ENCODE measurements at places on chromosomes 11 and 22. TPM values are rescaled to one million over a fixed set of nuclear protein-coding genes. Genes with fewer than 3 reads are reported as not detected.

DNA sequence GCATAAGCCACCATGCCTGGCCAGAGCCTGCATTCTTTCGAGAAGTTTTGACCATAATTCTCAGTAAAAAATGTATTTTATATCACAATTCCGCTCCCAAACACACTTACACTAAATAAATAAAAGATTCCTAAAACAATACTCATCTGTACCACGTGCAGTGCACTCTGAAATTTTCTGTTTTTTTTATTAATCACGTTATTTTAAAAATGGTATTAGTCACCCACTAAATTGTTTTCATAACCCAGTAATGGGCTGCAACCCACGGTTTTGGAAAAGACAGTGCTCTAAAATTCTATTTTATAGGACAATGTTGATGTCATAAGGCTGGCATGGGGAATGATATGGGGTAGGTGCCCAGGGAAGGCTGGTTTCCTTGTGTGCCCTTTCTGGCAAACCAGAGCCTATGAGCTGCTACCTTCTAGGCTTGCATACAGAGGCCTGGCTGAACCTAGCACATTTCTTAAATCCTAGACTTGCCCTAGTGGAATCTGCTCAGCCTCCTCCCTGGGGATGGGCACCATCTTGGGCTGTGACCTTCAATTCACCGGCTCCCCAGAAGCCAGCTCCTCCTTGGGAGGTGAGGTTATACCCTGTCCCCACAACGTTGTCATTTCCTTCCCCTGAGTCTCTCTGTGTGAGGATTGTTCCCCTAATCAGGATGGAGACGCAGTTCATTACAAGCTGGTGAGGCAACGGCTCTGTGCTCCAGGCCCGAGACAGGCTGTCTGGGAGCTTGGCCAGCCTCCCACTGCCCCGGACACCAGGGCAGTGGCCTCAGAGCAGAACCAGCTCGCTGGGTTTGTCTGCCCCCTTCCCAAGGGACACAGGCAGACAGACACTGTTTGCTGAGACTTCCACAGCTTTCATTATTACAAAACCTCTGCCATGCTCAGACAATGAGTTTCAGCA lies 116.5 kb upstream of the NAV2 start:
- H3K27me3 ChIP-seq: peaks cover 7% of the 10 kb centered on the region
- H3K27ac ChIP-seq: no peak overlapping the region
- DNase-seq: no peak
- H3K4me3 ChIP-seq: no peak overlapping the region

DNA sequence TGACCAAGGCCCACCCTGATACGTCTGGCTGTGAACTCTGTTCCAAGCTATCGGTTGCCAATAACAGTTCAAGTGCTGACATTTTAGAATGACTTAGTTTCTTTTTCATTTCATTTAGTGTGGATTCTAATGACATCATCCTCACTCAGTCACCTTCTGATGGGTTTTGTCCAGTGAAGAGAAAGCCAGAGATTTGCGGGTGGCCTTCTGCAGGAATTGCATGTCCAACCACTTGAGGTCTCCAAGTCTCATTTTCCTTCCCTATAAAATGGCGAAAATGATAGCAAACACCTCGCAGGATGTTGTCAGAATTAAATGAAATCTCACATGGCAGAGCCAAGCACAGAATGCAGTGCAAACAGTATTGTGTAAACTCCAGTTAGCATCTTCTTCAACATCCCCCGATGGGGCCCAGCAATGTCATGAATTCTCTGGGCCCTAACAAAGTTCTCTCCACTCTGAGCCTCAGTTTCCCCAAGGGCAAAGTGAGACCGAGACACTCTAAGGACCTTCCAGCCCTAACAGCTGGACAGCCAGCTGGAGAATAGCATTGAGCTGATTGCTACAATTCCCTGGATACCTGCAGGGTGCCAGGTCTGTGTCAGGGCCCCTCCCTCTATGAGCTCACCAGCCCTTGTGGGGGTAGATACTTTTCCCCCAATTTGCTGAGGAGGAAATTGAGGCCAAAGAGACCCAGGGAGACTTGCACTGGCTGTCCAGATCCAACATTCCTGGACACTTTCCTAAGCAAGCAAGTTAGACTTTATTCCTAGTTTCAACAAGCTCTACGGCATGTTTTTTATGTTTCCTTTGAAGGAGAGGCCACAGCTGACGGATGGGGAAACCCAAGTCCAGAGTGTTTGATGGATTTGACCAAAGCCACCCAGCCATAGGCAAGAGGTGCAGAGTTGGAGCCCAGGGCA lies 286.7 kb downstream of the MN1 start:
- H3K36me3 ChIP-seq: no peaks in the 10 kb centered on the region
- no peak overlapping the region for H3K4me3 ChIP-seq
- peaks cover 49% of the 10 kb centered on the region for H3K4me1 ChIP-seq
- no peak for DNase-seq

DNA sequence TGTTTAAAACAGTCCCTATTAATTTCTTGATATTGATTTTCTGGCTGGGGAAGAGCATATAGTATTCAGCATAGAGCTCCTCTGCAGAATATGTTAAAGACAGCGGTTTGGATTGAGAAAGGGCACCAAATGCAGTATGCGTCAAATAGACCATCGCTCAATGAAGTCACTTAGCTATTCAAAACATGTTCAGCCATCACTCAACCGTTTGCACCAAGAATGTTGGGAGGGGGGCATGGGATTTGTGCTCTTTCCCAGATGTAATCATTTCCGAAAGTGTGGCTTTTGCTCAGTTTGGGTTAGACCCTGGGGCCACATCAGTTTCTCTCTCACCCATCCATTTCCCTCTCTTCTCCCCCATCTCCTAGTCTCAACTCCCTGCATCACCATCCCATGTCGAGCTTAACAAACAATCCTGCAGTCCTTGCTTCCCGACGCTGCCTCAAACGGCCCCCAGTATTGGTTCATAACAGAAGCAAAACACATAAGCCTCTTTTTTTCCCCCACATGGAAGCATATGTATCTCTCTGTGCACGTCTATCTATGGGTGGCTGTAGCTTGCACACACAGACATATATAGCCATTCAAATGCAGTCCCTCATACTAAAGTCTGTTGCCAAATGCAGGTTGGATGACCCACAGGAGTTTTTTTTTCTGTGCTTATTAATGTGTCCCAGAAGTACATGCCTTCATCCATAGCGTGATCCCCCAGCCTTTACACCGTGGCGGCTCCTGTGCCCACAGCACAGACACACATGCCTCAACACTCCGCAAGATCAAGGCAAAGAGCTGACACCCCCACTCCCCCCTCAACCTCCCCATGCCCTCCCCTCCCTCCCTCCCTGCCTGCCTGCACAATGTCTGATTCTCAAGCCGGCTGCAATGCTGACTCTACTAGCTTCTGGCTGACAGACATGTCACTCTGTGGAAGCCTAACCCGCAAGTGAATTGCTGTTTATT lies 2.6 kb downstream of the CACNG2 start:
- no peak for DNase-seq
- H3K4me1 ChIP-seq: no peaks in the 10 kb centered on the region
- H3K27me3 ChIP-seq: peaks cover 98% of the 10 kb centered on the region
- no peak overlapping the region for H3K4me3 ChIP-seq
- H3K27ac ChIP-seq: no peak overlapping the region
- no peaks in the 10 kb centered on the region for H3K36me3 ChIP-seq

GRCh38 chr11:100716838-100717237 lies 29.8 kb downstream of the ARHGAP42 start:
- DNase-seq: no peak
- H3K27ac ChIP-seq: no peak overlapping the region
- peaks cover 18% of the 10 kb centered on the region for H3K4me1 ChIP-seq
- H3K4me3 ChIP-seq: no peak overlapping the region
- H3K36me3 ChIP-seq: no peaks in the 10 kb centered on the region
- no peaks in the 10 kb centered on the region for H3K27me3 ChIP-seq

DNA sequence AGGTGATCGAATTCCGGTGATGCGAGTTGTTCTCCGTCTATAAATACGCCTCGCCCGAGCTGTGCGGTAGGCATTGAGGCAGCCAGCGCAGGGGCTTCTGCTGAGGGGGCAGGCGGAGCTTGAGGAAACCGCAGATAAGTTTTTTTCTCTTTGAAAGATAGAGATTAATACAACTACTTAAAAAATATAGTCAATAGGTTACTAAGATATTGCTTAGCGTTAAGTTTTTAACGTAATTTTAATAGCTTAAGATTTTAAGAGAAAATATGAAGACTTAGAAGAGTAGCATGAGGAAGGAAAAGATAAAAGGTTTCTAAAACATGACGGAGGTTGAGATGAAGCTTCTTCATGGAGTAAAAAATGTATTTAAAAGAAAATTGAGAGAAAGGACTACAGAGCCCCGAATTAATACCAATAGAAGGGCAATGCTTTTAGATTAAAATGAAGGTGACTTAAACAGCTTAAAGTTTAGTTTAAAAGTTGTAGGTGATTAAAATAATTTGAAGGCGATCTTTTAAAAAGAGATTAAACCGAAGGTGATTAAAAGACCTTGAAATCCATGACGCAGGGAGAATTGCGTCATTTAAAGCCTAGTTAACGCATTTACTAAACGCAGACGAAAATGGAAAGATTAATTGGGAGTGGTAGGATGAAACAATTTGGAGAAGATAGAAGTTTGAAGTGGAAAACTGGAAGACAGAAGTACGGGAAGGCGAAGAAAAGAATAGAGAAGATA lies at the start of gene MALAT1:
Gene MALAT1, plus strand, starts transcription at position 69 of the 736 bp plus-strand sequence.
- peaks cover 26% of the 10 kb centered on the region for H3K4me1 ChIP-seq
- no peak within 1 kb of the TSS for H3K27ac ChIP-seq
- peaks cover 15% of the 10 kb centered on the region for H3K36me3 ChIP-seq
- DNase-seq: peak; percentile 96
- H3K4me3 ChIP-seq: no peak within 1 kb of the TSS
- no peaks in the 10 kb centered on the region for H3K27me3 ChIP-seq

- no peak for DNase-seq
- H3K27me3 ChIP-seq: no peaks in the 10 kb centered on the region
- H3K27ac ChIP-seq: no peak overlapping the region
- peaks cover 14% of the 10 kb centered on the region for H3K36me3 ChIP-seq
Measured at GRCh38 chr11:67163006-67163405, 43.9 kb downstream of the KDM2A start.

- H3K4me3 ChIP-seq: no peak overlapping the region
- H3K4me1 ChIP-seq: peaks cover 9% of the 10 kb centered on the region
- no peak overlapping the region for H3K27ac ChIP-seq
Measured at GRCh38 chr11:112398798-112399478, 138.3 kb upstream of the PLET1 start.

CNIH2 gene
- total RNA-seq: 10.2 TPM

LMO1 gene
- 3.2 TPM for total RNA-seq

HORMAD2 gene
- 0.47 TPM for total RNA-seq

UFD1 gene
- total RNA-seq: 43.2 TPM

GRAMD4 gene
- 60.5 TPM for total RNA-seq

IL17REL gene
- 0.31 TPM for total RNA-seq

GAL gene
- total RNA-seq: 0.66 TPM

C11orf86 gene
- not detected for total RNA-seq
